Immature natural killer cell (primary cell): ENCODE measurements at places on chromosomes 7 and 10.

DNA sequence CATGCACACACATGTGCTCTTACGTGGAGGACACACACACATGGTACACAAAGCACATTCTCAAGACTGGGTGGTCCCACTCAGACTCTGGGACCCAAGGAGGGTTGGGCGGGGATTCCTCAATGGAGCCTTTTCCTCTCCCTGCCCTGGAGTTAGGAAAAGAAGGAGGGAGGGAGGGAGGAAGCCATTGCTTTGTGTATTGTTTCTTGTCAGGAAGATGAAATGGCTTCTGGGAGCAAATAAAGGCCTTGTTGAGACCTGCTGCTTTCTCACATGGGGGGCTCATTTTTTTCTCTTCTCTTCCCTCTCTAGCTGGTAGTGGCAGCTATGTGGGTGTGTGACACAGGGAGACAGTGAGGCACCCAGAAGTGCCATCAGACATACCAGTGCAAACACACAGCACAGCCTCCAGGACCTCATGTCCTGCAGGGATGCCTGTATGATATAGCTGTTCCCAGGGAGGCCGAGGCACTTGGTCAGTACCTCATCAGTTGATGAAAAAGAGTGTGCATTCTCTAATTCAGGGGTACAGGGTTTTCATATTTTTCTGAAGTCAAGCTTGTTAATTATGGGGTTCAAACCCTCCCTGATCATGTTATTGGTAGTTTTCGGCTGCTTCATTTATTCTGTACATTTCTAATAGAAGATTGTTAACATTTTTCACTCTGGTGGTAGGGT is 5.7 kb downstream of the AQP1 start:
- no peak overlapping the region for H3K27ac ChIP-seq
- DNase-seq, result no peak
- no peak overlapping the region for H3K4me3 ChIP-seq
- H3K4me1 ChIP-seq, result no peaks in the 10 kb centered on the region

GRCh38 chr7:113087071-113087998 is 708 bp upstream of the GPR85 start:
- H3K4me3 ChIP-seq, result no peak overlapping the region
- H3K27me3 ChIP-seq, result peaks cover 3% of the 10 kb centered on the region

DNA sequence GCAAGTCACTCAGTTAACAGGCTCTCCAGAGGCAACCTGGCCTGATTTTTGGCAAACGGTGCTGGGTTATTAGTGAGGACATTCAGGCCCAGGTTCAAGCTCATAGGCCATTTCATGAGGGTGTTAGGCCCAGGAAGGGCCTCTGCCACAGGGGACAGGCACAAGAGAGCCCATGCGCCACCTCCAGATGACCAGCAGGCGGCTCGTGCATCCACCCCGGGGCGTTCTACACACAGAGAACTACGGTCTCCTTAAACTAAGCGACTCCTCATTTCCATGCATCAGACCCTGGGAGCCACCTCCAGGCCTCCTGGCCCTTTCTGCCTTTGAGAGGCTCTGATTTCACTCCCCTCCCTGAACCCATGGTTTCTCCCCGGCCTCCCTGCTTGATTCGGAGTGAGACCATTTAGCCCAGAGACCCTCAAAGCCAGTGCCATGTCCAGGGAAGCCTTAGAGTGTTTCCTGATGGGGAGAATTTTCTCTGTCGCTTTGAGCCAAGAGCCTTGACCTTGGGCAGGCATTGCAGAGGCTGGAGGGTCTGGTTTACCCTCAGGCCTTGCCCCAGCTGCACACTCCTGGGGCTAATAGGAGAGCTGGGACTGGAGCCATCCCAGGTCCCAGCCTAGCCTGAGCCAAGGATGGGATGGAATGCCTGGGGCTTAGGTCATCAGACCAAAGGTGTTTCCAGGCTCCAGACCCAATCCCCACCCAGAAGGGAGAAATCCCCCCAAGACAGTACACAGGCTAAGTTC is 188.0 kb downstream of the GRID1 start:
- H3K36me3 ChIP-seq, result no peaks in the 10 kb centered on the region
- H3K27me3 ChIP-seq, result no peaks in the 10 kb centered on the region
- no peak for DNase-seq
- H3K4me3 ChIP-seq, result no peak overlapping the region
- H3K4me1 ChIP-seq, result no peaks in the 10 kb centered on the region
- H3K27ac ChIP-seq, result no peak overlapping the region

DNA sequence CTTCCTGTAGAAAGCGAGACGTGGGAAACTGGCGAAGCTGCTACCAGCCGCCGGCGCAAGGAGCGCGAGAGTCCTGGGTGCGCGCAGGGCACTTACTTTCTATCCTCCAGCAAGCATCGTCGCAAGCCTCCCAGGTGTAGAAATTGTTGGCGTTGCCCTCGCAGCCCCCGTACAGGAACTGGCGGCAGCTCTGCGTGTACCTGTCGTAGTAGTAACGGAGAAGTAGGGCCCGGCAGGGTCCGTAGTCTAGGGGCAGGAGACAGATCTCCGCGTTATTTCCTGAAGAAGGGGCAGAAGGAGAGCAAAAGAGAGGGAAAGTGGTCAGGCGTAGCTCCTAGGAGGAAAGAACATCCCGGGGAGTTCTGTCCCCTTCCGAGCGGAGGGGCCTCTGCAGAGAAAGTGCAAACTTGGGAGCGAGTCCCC is 501 bp downstream of the TFPI2 start:
- peaks cover 4% of the 10 kb centered on the region for H3K36me3 ChIP-seq
- no peak overlapping the region for H3K27ac ChIP-seq
- peaks cover 12% of the 10 kb centered on the region for H3K4me1 ChIP-seq
- no peak for DNase-seq
- peaks cover 29% of the 10 kb centered on the region for H3K27me3 ChIP-seq

GRCh38 chr7:147798001-147798400 is 792.6 kb upstream of the C7orf33 start:
- H3K36me3 ChIP-seq, result no peaks in the 10 kb centered on the region
- H3K27me3 ChIP-seq, result no peaks in the 10 kb centered on the region
- H3K4me3 ChIP-seq, result no peak overlapping the region
- no peak overlapping the region for H3K27ac ChIP-seq
- H3K4me1 ChIP-seq, result no peaks in the 10 kb centered on the region

GRCh38 chr7:100064162-100064561 is 14.6 kb downstream of the ZSCAN21 start:
- H3K27ac ChIP-seq, result no peak overlapping the region
- H3K36me3 ChIP-seq, result peaks cover 4% of the 10 kb centered on the region
- no peaks in the 10 kb centered on the region for H3K4me1 ChIP-seq

GRCh38 chr7:148394582-148394981 is 196.0 kb upstream of the C7orf33 start:
- H3K4me1 ChIP-seq, result no peaks in the 10 kb centered on the region
- no peaks in the 10 kb centered on the region for H3K36me3 ChIP-seq
- no peak overlapping the region for H3K27ac ChIP-seq

DNA sequence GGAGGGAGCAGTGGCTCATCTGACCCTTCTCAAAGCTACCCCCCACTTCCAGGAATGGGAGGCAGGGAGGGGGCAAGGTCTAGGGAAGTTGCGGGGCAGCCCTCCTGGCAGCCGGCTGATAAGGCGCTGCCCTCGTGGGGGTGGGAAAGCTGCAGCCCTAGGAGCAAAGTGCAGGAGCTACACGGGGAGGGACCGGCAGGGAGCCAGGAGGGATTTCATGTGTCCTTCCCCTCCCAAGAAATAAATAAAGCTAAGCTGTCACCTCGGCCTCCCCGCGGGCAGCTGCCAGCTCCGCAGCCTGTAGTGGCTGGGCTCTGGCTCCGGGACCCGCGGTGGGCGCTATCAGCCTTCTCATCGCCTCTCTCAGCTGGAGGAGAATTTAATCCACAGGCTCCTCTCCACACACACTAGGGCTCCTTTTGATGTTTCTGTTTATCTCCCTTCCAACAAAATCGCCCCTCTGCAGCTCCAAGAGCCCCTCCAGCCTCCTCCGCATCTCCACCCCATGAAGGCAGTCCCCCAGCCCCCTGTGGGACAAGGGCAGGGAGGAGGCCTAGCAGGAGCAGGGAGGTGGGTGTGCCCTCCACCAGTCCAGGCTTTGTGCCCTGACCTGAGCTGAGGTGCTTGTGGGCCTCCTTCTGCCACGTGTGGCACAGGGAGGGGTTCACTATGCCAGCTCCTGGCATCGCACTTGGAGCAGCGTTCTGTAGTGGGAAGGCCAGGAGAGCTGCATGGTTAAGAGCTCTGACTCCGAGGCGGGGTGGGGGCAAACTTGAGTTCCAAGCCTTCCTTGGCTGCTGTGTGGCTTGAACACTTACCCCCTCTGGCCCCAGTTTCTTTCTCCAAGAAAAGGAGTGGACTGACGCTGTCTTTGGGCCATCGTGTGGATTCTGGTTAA is 80.5 kb downstream of the C10orf105 start:
- H3K27me3 ChIP-seq, result peaks cover 2% of the 10 kb centered on the region
- no peak overlapping the region for H3K4me3 ChIP-seq
- peaks cover 3% of the 10 kb centered on the region for H3K4me1 ChIP-seq
- no peak overlapping the region for H3K27ac ChIP-seq

DNA sequence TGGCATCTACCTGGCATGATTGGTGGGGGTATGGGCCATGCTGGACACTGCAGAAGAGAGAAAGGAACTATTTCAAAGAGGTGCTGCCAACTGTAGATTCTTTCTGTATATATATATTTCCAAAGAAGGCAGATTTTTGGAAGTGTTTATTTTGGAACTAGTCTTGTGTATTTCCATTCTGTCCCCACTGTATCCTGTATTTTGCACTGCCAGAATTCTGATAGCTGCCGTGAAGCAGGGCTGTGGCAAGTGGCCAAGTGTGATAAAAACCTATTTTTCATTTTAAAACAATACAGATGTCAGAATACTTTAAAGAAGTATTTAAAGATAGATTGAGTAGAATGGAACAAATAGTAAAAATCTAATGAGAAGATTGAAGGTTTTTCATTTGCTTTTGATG is 17.1 kb downstream of the MCU start:
- H3K27ac ChIP-seq, result no peak overlapping the region
- no peaks in the 10 kb centered on the region for H3K36me3 ChIP-seq
- no peak overlapping the region for H3K4me3 ChIP-seq
- H3K4me1 ChIP-seq, result peaks cover 2% of the 10 kb centered on the region
- no peaks in the 10 kb centered on the region for H3K27me3 ChIP-seq
- DNase-seq, result no peak

GRCh38 chr7:115475761-115476385 is 554.0 kb downstream of the MDFIC start:
- H3K36me3 ChIP-seq, result no peaks in the 10 kb centered on the region
- H3K4me1 ChIP-seq, result peaks cover 9% of the 10 kb centered on the region
- H3K27me3 ChIP-seq, result peaks cover 21% of the 10 kb centered on the region

DNA sequence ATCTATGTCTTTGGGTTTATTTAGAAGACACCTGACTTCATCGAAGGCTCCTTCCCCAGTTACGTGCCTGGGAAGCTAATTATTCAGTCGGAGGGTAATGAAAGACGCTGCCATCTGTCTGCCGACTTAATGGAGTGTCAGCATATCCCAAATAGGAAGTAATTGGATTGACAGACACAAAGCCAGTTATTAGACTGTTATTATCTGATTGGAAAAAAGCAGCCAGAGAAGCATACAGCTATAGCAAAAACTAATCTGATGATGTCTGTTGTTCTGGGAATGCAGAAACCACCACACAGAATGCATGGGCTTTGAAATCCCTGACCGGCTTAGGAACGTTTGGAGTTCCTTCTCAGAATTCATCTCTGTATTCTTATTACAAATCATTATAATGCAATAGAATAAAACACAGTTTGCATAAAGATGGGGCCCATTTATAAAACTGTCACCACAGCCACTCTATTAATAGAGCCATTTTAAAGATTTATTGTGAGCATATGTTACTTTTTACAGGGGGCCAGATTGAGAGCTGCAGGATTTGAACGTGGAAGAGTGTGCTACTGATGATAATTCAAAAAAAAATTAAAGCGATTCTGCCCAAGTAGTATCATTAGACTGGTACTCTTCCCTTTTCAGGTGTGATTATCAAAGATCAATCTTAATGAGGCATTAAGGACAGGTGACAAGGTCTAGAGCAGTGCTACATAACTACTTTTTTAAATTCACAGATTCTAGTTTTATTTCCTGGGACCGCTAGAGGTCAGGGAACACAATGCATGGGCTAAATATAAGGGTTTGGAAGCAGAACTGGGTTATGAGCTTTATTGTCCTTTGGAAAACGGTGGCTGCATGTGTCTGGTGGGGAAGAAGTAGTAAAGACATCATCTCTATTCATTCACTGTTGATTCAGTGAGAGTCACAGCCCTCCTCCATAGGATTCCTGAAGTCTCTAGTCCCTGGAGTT is 330.1 kb upstream of the LRGUK start:
- no peaks in the 10 kb centered on the region for H3K27me3 ChIP-seq
- H3K4me1 ChIP-seq, result no peaks in the 10 kb centered on the region
- DNase-seq, result no peak
- H3K36me3 ChIP-seq, result peaks cover 6% of the 10 kb centered on the region

DNA sequence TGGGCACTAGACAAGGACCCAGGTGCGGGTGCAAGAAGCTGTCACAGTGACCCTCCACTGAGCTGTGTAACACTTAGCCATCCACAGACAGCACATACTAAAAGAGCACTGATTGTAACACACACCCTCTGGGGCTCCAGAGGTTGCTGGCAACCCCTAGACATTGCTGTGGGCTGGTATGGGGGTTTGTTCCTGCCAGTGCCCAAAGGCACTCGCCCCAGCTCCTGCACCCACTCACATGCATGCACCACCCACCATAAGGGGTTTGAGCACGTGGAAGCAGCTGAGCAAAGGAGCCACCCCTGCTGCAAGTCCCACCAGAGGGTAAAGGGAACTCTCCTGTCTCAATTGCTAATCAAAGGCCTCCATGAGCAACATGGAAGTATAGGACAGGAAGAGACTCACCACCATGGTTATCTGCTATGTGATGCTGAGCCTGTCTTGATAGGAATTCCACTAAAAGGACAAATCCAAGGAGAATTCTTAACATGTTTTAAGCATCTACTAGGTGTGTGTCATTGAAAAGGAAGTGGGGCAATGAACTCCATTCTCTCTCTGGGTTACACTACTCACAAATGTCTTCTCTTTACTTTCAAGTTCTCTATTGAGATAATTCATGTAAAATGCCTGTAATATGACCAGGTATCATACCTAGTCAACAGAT is 103.1 kb downstream of the GFRA1 start:
- H3K27me3 ChIP-seq, result peaks cover 7% of the 10 kb centered on the region
- no peak overlapping the region for H3K27ac ChIP-seq
- H3K36me3 ChIP-seq, result no peaks in the 10 kb centered on the region
- no peak for DNase-seq

- H3K27me3 ChIP-seq, result no peaks in the 10 kb centered on the region
- no peak for DNase-seq
- H3K27ac ChIP-seq, result no peak overlapping the region
- no peaks in the 10 kb centered on the region for H3K36me3 ChIP-seq
- no peaks in the 10 kb centered on the region for H3K4me1 ChIP-seq
These were observed 57.5 kb upstream of the SHH start for GRCh38 chr7:155869784-155870076.

- H3K4me1 ChIP-seq, result peaks cover 57% of the 10 kb centered on the region
- no peak overlapping the region for H3K4me3 ChIP-seq
- H3K36me3 ChIP-seq, result no peaks in the 10 kb centered on the region
- no peak overlapping the region for H3K27ac ChIP-seq
These were observed 89.7 kb upstream of the IKZF1 start for GRCh38 chr7:50214771-50215170.

DNA sequence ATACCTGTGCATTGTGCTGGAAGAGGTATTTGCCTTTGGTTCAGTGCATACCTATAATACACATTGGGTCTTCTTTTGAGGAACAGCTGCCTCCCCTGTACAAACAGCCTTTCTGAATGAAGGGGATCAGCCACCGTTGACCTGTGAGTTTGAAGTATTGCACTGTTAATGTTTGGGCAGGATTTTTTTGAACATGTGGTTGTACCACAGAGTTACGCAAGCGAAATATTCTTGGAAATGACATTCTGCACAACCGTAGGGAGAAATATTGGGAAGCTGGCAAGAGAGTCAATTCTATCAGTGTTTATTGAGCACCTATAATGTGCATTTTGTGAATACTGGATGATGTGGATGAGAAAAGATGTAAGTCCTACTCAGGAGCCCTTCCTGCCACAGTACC is 270.6 kb downstream of the AUTS2 start:
- no peaks in the 10 kb centered on the region for H3K36me3 ChIP-seq
- peaks cover 3% of the 10 kb centered on the region for H3K27me3 ChIP-seq
- H3K4me3 ChIP-seq, result no peak overlapping the region
- peaks cover 28% of the 10 kb centered on the region for H3K4me1 ChIP-seq
